Activated CD8-positive, alpha-beta memory T cell treated with anti-CD3 and anti-CD28 coated beads for 4 hours (primary cell): ENCODE measurements at places on chromosomes 4 and X.

GRCh38 chrX:122835886-122836285, 348.2 kb upstream of the GRIA3 start:
- DNase-seq = no peak

DNA sequence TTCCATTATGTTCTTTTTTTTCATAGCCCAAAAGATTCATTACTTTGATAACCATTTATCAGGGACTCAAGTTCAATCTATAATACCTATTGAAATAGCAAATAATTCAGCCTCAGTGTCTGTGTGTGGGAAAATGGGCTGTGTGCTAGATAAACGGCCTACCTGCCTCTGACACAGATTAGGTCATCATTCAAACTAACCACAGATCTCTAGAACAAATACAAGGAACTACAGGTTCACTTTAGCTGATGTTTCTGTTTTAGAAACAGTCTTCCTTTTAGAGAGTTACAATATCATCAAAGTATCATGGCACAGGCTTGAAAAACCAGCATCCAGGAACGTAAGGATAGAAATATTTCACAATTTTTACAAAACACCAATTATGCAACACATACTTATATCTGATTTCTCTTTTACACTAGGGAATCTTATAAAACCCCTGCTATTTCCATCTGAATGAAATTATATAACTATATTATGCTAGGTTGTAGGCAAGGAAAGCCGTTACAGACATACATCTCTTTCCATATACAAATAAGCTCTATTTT, 56.6 kb upstream of the MAB21L2 start:
- no peak for DNase-seq

GRCh38 chrX:68462653-68463052, 29.4 kb upstream of the OPHN1 start:
- DNase-seq = no peak

GRCh38 chr4:4627111-4627510, 85.3 kb upstream of the STX18 start:
- DNase-seq = no peak

- DNase-seq = no peak
Observed at GRCh38 chr4:2662598-2662997, 93.5 kb downstream of the TNIP2 start.

- DNase-seq = no peak
Observed at GRCh38 chrX:154049209-154050112, 29.8 kb upstream of the IRAK1 start.

DNA sequence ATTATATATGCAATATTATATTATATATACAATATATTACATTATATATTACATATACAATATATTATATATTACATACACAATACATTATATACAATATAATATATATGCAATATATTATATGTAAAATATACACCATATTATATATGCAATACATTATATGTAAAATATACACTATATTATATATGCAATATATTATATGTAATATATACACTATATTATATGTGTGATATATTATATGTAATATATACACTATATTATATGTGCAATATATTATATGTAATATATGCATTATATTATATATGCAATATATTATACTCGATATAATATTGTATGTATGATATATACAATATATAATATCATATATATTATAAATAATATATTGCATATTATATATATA, 457.4 kb downstream of the SMARCA1 start:
- no peak for DNase-seq

- DNase-seq = no peak
Observed at GRCh38 chr4:12880844-12881243, 603.3 kb downstream of the RAB28 start.

GRCh38 chr4:88398381-88398780, 19.7 kb downstream of the HERC6 start:
- no peak for DNase-seq

- DNase-seq = no peak
Observed at GRCh38 chrX:107985033-107985432, 2.9 kb upstream of the TEX13B start.

GRCh38 chr4:96016634-96017299, 176.9 kb downstream of the PDHA2 start:
- DNase-seq = no peak

- DNase-seq = no peak
Observed at GRCh38 chr4:75634281-75634680, 4.0 kb upstream of the CDKL2 start.

DNA sequence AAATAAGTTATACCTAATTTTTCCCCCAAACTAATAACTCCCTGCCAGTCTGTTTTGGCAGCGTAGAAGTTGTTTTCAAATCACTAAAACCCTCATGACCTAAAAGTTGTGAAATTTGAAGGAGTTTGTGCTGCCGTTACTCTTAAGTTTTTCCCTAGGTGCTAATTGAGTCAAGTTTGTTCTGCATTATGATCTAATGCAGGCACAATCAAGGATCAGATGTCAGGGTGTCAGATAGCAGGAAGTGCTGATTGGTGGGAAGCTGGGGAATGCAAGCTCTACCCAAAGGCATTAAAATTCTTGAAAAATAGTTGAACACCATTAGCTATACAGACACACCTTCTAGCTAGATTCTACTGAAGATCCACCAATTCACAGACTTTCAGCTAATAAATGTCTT, 51.9 kb downstream of the ARX start:
- DNase-seq = no peak

DNA sequence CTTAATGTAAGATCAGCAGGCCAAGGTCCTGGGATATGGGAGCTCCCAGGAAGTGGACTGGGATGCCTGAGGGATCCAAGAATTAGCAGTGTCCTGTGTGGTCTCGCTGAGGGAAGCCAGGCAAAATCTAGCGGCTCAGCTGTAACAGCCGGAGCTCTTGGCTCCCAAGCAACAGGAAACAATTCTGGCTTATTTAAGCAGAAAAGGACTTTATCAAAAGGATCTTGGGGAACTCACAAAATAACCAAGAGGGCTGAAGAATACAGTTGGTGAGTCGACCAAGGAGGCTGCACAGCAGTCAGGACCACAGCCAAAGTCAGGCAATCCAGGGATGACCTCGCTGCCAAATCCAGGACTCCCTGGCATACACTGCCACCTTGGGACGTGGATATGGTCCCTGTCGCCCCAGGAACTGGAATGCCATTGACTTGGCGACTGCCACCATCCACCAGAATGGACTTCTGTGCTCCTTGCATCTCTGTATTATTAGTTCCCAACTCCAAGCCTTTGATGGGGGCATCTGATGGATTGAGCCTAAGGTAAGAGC, 165.3 kb upstream of the BCOR start:
- no peak for DNase-seq

- DNase-seq = no peak
Observed at GRCh38 chrX:130108647-130109428, 1.5 kb downstream of the ELF4 start.

GRCh38 chr4:110096405-110096804, 102.0 kb downstream of the ELOVL6 start:
- DNase-seq = no peak
